ENCODE measurements at places on chromosomes 2 and 18. TPM values are rescaled to one million over a fixed set of nuclear protein-coding genes. Genes with fewer than 3 reads are reported as not detected.

The CCDC150 gene
- 3.2 TPM for total RNA-seq

DNA sequence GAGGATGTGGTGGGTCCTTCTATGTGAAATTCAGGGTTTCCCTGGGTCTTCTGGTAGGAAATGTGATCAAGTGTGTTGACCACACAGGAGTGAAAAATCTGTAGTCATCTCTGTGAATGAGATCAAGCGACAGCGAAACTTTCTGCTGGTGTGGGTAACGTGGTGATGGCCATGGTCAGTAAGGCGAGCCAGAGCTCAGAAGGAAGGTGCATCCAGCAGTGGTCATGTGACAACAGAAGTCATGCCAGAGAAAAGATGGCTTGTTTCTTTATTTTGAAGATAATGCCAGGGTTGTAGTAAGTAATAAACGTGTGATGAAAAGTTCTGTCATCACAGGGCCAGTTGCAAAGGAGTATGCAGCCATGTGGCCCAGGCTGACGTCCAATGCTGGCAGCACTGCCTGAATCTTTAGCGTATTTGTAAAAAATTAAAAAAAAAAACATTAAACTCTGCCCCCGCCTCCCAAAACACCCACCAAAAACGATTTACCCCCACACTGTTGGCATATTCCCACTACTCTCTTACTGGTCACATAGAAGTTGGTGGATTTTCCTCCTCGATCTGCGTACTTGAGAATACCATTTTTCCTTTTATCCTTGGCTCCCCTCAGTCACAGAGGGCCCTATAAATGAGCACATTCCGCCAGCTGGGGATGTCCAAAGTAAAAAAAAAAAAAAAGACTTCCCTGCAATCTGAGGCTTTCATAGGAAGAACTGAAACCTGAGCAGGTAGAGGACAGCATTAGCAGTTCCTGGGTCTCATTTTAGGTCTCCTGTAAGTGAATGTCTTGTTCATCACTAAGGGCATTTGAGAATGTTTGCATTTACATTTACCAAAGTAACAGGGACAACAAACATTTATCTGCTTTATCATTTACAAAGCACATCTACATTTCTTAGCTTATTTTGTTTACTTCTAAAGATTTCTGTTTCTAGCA is 70.6 kb downstream of the SLC4A3 start:
- DNase-seq: no peak

- DNase-seq: no peak
These were observed 328.5 kb downstream of the TDRD15 start for GRCh38 chr2:21452263-21452662.

- DNase-seq: no peak
These were observed 54.2 kb downstream of the NCAPH start for GRCh38 chr2:96389736-96390135.

DNA sequence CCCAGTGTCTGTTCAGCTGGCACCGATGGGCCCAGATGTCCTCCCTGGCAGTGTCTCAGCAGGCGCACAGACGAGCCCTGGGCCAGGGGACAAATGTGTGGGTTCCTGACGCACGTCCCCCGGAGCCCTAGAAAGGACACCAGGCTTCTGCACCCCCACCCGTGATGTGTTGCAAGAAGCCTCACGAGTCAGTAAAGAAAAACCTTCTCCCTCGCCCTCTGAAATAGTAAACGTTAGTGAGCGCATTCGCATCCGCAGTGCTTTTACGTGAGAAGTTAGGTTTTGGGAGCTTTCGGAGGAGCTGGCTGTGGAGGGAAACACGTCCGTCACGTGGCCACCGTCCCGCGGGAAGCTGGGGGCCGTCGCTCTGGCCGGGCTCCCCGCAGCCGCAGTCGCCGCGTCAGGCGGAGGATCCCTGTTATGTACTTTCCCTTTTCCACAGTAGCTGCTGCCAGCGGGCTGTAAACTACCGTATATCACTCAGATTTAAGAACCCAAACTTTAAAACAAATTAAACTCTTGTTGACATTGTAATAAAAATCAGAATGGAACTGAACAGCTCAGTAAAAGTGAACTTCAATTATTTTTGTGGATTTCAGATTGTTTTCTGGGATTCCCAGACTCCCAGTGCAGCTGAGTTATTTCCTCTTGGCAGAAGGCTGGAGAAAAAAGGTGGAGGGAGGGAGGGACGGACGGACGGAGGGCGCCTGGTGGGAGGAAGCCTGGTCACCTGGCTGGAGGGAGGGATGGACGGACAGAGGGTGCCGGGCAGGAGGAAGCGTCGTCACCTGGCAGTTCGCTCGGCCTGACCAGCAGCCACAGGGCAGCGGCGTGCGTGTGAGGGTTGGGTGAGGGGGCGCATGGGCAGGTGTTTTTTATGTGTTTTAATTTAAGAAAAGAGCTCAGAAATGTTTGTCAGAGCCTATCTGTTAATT is 112.1 kb downstream of the NFATC1 start:
- peak; percentile 22 for DNase-seq

DNA sequence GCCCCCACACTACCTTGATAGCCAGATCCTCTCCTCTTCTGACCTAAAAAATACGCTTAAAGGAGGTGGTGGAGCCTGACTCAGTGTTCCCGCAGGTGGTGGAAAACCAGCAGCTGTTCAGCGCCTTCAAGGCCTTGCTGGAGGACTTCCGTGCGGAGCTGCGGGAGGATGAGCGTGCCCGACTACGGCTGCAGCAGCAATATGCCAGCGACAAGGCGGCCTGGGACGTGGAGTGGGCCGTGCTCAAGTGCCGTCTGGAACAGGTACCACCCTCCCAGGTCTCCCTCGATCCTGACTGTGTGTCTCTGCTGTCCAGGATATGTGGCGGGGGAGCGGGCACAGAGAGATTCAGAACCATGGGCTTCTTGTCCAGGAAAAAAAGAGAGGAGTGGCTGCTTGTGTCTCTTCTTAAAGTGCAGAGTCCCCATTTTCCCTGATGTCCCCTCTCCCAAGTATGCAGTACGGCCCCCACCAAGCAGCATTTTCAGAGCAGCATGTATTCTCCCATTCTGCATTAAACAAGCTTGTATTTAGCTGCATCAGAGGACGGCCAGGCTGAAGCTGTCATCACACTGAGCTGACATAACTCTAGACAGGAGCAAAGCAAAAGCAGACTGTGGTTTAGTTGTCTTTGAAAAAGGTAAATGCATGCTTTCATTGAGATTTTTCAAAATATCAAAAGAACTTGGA is 101.6 kb downstream of the MTCL1 start:
- DNase-seq: no peak

DNA sequence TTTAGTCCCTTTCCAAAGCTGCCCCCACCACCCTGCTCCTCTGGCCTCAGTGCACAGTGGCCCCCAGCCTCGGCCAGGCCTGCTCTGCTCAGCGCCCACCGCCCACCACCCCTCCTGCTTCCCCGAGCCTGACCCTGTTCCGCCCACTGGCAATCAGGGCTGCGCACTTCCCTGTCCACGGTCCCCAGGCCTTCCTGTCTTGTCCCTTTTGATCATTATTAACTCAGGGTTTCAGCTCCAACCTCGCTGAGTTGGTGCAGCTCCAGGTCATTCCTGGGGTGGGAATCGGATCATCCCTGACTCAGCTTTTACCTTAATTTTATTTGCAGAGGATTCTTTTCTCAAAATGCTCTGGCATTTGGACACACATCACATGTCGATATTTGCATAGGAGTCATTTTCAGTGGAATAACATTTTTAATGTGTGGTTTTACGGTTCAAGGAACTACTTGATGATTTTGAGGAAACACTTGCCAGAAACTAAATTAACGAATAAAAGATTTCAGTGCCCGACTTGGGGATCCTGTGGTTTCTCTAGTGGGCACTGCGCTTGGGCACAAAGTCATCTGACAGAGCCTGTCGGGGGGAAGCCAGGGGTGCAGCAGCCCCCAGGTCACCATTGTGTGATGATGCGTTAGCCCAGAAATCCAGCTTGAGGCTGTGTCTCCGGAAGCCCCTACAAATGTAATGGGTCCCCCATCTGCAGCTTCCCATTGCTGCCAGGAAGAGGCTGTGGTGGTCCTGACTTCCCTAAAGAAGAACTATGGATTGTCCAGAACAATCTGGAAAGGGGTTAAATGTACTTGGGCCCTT is 1.0 kb upstream of the ESPNL start:
- DNase-seq: peak; percentile 86

GRCh38 chr2:20455076-20455587 is 8.3 kb downstream of the RHOB start:
- no peak for DNase-seq

Measured in renal cortical epithelial cell (primary cell).